ENCODE measurements at places on chromosomes 13 and 19.

DNA sequence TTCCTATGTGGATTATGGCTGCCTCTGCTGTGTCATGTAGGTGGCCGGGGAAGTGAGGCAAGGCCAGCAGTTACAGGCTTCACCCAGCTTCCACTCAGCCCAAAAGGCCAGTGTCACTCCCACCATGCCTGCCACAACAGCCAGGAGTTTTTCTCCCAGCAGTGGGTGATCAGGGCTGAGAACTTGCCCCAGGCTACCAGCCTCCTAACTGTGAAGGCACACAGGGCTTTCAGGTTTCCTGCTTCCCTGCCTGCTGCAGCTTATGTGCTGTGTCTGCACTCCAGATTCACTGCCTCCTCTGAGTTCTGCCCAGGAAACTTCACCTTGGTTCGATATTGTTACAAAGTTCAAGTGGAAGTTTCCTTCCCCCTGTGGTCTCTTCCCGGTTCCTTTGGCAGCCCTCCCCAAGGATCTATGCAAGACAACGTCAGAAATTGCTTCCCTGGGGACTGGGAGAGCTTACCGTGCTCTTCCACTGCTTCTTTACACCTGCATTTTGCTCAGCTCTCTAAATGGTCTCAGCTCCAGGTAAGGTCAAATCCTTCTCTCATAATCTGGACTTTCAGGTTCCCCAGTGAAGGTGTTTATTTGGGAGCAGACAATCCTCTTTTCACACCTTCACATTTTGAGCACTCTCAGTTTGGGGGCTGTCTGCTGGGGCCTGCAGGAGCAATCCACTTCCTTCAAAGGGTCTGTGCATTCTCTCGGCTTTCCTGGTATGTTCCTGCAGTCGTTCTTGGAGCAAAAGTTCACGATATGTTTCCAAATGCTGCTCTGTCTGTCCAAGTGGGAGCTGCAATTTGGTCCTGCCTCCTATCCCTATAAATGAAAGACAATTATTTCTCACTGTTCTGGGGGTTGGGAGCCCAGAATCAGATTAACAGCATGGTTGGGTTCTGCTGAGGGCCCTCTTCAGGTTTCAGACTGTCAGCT lies 1730.1 kb upstream of the PRR20A start:
- no peak overlapping the region for H3K4me3 ChIP-seq
- no peak for DNase-seq
- no peaks in the 10 kb centered on the region for H3K27me3 ChIP-seq
- no peak overlapping the region for H3K27ac ChIP-seq

GRCh38 chr13:73397496-73398305 lies 338.9 kb downstream of the KLF5 start:
- no peak overlapping the region for H3K4me3 ChIP-seq
- no peak overlapping the region for H3K27ac ChIP-seq
- H3K27me3 ChIP-seq = no peaks in the 10 kb centered on the region
- no peaks in the 10 kb centered on the region for H3K4me1 ChIP-seq
- no peaks in the 10 kb centered on the region for H3K36me3 ChIP-seq
- no peak for DNase-seq

DNA sequence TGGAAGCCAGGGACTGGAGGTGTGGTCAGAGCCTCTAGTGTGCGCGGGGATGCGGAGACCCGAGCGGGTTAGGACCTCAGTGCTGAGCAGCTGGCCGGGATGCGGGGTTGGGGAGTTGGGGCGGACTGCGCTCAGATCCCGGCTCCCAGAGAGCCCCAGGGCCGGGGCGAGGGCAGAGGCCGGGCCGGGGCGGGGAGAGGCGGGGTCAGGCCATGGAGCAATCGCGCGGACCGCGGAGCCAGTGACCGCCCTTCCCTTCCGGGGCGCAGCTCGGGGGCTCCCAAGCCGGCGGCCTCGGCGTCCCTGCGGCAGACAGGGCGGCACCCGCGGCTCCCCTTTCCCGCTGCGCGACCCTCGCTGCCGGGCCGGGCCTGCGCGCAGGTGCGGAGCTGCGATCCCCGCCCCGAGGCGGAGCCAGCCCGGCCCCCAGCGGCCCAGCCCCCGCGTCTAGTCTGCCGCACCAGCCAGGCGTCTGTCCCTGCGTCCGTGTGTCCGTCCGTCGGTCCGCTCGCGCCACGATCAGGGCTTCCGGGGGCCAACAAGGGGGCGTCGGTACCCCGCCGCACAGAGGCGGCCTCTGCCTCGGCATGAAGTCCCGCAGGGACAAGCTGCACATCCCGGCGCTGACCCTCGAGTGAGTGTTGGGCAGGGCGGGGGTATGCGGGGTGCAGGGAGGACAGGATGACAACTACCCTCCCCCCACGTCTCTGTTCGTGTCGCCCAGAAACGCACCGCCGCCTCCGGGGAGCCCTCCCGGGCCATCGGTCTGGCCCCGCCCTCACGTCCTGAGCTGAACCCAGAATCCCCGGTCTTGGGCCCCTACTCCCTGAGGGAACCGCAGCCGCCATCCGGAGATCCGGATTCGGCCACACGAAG lies 12.4 kb downstream of the MAST3 start:
- H3K4me1 ChIP-seq = peaks cover 2% of the 10 kb centered on the region
- DNase-seq = peak; percentile 36
- peaks cover 10% of the 10 kb centered on the region for H3K36me3 ChIP-seq
- H3K27ac ChIP-seq = peak overlapping the region; percentile 57
- peak overlapping the region; percentile 68 for H3K4me3 ChIP-seq
- no peaks in the 10 kb centered on the region for H3K27me3 ChIP-seq

GRCh38 chr13:34167347-34167746 lies 349.4 kb downstream of the RFC3 start:
- no peaks in the 10 kb centered on the region for H3K4me1 ChIP-seq
- no peak overlapping the region for H3K4me3 ChIP-seq
- H3K27ac ChIP-seq = no peak overlapping the region
- no peak for DNase-seq
- H3K36me3 ChIP-seq = no peaks in the 10 kb centered on the region

DNA sequence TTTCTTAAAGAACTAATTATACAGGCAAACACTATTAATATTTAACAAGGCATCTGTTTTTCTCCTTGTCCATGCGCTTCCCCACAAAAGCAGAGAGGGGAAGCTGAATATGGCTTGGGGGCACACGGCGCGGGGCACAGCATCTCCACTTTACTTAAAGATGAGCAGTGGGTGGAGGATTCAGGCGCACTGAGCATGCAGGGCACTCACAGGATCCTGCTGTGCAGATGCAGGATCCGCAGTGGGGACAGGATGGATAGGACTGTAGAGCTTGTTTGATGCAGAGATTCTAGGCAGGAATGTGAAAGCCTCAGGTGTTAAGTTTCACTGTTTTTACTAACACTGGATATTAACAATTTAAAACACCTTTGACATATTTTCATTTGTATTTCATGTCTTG lies 43.3 kb downstream of the ATP11A start:
- H3K36me3 ChIP-seq = no peaks in the 10 kb centered on the region
- no peak overlapping the region for H3K4me3 ChIP-seq
- DNase-seq = no peak
- H3K4me1 ChIP-seq = no peaks in the 10 kb centered on the region
- H3K27me3 ChIP-seq = no peaks in the 10 kb centered on the region

DNA sequence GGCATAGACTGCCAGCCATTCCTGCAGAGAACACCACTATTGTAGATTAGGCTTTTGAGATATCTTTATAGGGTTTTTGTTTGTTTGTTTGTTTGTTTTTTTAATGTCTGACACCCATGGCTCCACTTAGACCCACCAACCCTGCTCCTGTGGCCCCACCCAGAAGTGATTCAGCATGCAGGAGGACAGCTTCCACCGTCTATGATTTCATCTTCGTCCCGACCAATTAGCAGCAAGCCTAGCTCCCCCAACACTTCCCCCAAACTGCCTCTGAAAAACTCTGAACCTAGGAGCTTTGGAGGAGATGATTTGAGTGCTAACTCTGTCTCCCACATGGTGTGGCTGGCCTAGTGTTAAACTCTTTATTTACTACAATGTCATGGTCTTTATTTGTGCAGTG lies 108.3 kb upstream of the RXFP2 start:
- DNase-seq = no peak
- H3K27ac ChIP-seq = no peak overlapping the region
- H3K27me3 ChIP-seq = peaks cover 6% of the 10 kb centered on the region
- no peaks in the 10 kb centered on the region for H3K36me3 ChIP-seq
- no peaks in the 10 kb centered on the region for H3K4me1 ChIP-seq
- no peak overlapping the region for H3K4me3 ChIP-seq
